Activated naive CD8-positive, alpha-beta T cell treated with anti-CD3 and anti-CD28 coated beads, Interleukin-2, amount 10 ng/mL, durations not matched to agents 7 days and 5 days (primary cell): ENCODE measurements at places on chromosomes 3 and 15. TPM values are rescaled to one million over a fixed set of nuclear protein-coding genes. Genes with fewer than 3 reads are reported as not detected.

Gene EFCC1
- 0.14 TPM for total RNA-seq

Gene SV2B
- total RNA-seq, result 0.08 TPM

Gene SHF
- total RNA-seq, result 2.1 TPM

Gene CA12
- not detected for total RNA-seq

Gene CHRFAM7A
- 1.9 TPM for total RNA-seq

DNA sequence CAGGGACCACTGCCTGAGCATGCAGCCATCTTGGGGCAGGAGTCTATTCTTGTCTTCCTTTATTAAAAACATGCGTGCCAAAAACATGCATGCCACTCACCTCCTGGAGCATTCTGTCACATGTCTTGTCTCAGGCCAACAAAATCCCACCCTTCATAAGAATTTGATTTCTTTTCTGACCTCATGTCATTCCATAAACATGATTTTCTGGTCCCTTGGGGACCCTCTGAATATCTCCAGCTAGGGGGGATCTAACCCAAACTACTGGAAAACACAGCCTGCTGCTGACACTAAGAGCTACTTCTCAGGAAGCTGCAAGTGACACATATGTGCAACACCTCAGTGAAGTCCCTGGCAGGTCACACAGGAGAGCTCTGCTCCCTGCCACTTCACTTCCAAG is 26.8 kb upstream of the NOX5 start:
- no peak overlapping the region for H3K4me3 ChIP-seq
- no peaks in the 10 kb centered on the region for H3K4me1 ChIP-seq
- peaks cover 13% of the 10 kb centered on the region for H3K27me3 ChIP-seq
- no peaks in the 10 kb centered on the region for H3K36me3 ChIP-seq
